Activated T-cell treated with anti-CD3 and anti-CD28 coated beads, Interleukin-2, amount 50 U/mL, for 1 hour (primary cell): ENCODE measurements at places on chromosomes 12 and 14.
A peak's percentile ranks its signal among the peaks of the same experiment; 100 is the strongest.

DNA sequence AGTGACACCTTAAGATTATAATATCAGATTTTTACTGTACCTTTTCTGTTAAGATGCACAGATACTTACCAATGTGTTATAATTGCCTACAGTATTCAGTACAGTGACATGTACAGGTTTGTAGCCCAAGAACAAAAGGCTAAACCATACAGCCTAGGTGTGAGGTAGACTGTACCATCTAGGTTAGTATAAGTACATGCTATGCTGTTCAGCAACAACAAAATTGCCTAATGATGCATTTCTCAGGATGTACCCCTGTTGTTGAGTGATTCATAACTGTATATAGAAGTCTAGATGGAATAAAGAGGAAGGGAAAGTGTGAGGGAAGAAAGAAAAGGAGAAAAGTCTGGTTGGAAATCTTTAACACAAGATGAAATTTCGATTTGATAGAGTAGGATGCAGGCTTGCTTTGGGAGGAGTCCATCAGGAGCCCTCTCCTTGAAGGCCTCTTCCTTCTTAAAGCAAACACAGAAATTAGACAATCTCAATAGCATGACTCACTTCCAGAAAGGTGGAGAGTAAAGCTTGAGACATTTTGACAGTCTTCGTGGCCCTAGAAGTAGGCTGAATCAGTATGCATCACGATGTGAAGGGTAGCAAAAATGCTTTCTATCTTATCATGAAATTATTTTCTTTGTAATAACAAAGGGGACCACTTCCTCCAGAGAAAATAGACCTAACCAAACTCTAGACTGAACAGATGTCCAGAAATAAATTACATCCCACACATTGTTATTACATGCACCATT lies 191.5 kb downstream of the SYT1 start:
- DNase-seq = no peak

DNA sequence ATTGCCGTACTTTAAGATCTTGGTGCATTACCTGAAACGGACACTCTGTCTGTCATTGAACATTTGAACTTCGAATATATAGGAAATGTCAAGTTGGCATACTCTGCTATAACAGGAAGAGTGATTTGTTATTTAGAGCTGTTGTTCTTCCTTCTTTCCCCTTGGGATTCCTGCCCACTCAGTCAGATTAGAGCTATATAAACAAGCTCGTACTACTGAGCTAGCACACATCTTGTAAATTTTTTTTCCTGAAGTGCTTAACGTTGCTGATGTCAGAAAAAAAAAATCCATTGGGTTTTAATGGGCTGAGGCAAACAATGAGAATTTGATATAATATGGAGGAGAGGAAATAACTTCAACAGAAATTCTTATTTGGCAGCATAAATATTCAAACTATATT lies 26.8 kb downstream of the RGS6 start:
- no peak for DNase-seq

DNA sequence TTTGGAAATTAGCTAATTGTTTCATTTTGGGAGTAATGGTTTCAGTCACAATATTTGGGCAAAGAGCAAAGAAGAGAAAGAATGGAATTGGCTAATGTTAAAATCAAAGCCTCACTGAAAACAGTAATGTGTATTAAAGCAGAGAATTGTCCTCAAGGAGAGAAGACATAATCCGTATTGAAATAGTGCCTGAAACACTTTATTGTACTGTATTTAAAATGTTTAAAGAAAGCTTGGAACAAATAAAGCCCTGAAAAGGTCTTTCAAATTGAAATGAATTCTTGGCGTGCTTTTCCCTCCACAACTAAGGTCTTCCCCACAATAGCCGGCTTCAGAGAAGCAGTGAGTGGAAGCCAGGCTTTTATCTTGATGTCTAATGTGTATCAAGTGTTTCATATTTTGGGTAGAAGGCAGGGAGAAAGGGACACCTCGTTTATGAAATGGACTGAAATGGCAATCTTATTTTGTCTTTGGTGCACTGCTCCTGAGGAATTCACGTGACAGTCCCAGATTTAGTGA lies 212.9 kb upstream of the CRY1 start:
- DNase-seq = no peak

- no peak for DNase-seq
Observed at GRCh38 chr12:53809005-53809404, 57.2 kb upstream of the CISTR start.

DNA sequence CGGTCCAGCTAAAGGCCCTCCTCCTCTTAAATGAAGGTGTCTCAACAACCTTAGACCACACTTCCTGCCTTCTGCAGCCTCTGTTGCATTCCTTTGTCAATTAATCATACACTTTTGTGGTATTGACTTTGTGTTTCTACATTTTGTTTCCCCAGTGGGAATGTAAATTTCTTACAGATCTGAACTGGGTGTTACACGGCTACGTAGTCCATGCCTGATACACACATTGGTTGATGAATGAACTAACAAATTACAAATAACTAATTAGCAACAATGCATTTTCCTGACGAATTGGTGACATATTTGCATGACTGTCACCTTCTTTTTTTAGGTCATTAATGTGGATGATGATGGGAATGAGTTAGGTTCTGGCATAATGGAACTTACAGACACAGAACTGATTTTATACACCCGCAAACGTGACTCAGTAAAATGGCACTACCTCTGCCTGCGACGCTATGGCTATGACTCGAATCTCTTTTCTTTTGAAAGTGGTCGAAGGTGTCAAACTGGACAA lies 15.2 kb upstream of the CCT2 start:
- DNase-seq = no peak

- DNase-seq = no peak
Observed at GRCh38 chr14:69719501-69719951, 47.4 kb upstream of the SRSF5 start.

DNA sequence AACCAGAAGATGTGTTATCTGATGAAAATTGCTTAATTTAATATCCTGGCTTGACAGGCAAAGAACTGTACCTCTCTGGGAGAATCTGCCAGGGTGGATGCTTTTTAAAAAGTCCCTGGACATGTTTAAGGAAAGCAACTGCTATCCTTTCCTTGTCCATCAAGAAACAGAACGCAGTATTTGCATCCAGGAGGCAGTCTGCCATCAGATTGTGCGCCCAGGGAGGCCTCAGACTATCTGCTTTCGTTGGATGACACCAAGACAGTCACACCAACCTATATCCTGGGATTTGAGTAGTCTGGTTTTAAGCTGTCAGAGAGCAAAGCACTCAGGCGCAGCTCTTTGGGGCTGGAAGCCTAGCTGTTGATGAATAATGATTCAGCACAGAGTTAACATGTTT lies 121.9 kb downstream of the TBX5 start:
- no peak for DNase-seq

DNA sequence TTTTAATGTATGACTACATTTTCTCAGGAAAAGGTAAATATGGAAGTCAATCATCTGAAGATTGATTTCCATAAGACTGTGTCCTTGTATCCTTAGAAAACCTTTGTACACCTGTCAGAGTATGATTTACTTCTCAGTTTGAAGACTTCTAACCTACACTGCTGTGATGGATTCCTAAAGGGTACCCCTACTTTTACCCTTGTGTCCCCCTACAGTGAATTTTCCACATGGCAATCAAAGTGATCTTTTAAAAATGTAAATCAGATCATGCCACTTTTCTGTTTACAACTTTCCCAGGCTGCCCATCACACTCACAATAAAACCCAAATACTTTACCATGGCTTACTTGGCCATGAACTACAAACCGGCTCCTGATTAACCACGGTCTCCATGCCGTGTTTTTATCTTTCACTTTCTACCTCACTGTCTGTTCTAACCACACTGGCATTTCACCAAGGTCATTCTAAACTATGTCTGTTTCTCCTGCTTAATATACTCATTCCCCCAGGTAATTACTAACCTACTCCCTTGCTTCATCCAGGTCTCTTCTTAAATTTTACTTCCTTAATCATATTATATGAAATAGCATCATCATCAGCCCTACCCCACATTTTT lies 8.1 kb downstream of the DNAI7 start:
- no peak for DNase-seq

- no peak for DNase-seq
Observed at GRCh38 chr12:29516431-29516875, 19.0 kb upstream of the OVCH1 start.

- no peak for DNase-seq
Observed at GRCh38 chr12:2751230-2751629, 43.5 kb upstream of the FKBP4 start.

DNA sequence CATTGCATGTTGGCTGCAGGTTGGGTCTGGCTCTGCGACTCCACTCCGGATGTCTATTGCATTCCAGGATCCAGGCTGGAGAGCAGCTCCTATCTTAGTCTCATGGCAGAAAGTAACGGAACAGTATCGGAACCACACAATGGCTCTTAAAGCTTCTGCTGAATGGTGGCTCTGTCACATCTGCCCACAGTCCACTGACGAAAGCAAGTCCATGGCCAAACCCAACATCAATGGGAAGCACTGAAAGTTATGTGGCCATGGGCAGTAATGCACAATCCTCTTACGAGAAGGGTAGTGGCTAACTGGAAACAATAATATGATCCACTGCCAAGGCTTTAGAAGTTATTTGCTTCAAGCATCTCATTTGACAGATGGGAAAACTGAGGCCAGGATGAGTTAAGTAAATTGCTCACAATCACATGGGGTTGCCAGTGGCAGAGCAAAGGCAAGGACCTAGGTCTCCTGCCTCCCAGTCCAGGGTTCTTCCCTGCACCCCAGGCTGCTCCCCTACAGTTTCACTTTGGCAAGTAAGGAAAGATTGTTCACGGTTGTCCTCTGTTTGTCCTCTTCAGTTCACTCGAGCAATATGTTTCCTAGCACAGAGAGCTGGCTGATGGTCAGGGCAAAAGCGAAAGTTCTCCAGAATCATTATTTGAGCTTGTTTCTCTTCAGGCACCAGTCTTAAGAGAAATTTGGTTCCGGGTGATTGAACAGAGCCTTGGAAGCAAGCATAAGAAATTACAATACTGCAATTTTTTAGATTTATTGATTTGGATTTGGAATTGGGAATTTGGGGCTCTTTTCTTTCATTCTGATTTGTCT lies 54.2 kb downstream of the CKAP4 start:
- DNase-seq = no peak

- DNase-seq = peak; percentile 36
Observed at GRCh38 chr14:61761557-61761956, 663 bp upstream of the SNAPC1 start.

- no peak for DNase-seq
Observed at GRCh38 chr12:114221957-114222630, 183.8 kb downstream of the TBX5 start.

- DNase-seq = no peak
Observed at GRCh38 chr14:92635031-92635430, 113.4 kb downstream of the LGMN start.

DNA sequence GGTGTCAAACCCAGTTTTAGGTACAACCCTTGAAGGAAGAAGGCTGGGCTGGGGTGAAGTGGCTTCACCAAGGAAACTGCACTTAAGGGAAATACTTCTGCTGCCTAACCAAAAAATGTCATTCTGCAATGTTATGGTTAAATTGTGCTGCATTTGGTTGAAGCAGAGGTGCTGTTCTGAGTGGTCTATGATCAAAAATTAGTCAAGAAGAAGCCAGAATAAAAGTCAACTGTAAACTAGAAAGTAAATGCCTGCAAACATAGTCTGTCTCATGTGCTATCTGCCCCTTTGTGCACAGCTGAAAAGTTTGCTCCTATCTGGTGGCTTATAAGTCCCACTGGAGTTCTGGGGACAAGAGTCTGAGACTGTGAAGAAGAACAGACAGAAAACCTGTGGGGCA lies 158.8 kb downstream of the C12orf42 start:
- no peak for DNase-seq

GRCh38 chr12:89262855-89263552 lies 89.3 kb downstream of the DUSP6 start:
- DNase-seq = no peak

DNA sequence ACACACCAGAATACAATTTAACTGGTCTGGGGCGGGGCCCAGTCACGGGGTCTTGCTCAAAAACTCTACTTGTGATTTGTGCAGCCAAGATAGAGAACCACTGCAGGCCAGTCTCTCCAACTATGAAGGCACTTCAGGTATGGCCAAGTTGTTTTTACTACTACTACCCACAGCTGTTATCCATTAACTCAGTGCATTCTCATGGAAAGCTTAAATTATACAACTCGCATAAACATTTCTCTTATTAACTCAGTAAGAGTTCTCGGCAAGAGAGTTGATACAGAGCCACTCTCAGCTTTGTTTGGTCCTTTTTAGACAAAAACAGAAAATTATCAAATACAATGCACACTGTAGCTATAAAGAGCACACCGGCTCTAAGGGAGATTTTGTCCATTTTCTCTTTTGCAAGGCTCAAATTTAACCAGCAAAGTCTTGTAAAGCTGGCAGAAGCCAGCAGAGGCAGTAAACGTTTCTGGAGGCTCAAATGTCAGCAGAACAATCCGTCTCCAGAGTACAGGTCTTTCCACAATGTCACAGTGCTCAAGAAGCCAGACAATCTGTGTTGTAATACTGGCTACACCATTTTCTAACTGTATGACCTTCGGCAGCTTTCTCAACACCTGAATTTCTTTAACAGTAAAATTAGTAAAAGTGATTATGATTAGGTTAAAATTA lies 85.9 kb downstream of the PTGER2 start:
- no peak for DNase-seq

DNA sequence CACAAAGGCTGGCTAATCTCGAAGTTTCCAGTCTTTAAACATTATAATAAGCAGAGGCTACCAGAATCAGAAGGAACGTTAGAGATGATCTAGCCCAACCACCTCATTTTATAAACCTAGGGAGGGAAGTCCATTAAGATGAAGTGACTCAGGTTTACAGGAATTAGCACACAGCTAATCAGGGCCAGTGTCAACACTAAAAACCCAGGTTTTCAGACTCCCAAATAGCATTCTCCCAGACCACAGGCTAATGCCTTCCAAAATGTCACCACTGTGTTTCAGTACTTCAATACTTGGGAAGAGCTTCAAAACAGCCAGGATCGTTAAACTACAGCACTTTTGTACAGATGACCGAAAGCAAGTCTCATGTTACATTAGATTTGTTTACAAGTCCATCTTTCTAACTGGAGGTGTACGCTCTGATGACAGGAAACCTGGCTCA lies 89.2 kb downstream of the FOXN3 start:
- DNase-seq = no peak

DNA sequence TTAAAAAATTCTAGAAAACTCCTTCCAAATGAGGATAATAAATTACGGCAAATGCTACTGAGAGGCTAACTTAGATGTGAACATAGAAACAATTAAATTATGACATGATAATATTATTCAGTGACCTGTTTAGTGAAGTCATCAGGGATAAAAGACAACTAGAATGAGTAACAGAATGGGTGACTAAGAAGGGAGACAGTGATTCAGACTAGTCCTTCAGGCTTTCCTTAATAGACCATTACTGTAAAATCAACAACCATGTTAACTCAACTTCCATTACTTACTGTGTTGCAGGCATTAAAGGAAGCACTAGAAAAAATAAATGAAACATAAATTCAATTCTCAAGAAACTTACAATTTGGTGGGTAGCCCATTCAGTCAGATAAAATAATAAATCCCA lies 543.9 kb upstream of the LRFN5 start:
- DNase-seq = no peak

DNA sequence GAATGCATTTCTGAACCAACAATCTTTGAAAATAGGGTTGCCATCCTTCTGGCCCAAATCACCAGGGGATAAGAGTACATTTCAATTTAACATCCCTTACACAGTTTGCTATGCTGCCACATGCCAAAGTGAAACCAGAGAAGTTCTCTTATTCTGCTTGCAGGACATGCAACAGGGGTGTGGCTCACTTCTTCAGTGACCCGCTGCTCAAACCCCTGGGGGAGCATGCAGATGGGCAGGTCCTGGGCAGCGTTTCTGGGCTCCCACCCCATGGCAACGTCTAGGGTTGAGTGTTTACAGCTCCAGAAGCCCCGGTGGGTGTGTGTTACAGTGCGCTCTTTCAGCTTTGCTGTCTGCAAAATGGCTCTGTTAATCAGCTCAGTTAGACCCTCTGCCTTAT lies 1306.3 kb upstream of the TMEM132C start:
- no peak for DNase-seq
